ENCODE measurements at places on chromosomes 3 and 15.

- DNase-seq: no peak
Measured at GRCh38 chr3:184399410-184399809, 19.6 kb downstream of the CHRD start.

GRCh38 chr3:148792516-148792915 lies 35.1 kb upstream of the CPB1 start:
- DNase-seq: no peak

DNA sequence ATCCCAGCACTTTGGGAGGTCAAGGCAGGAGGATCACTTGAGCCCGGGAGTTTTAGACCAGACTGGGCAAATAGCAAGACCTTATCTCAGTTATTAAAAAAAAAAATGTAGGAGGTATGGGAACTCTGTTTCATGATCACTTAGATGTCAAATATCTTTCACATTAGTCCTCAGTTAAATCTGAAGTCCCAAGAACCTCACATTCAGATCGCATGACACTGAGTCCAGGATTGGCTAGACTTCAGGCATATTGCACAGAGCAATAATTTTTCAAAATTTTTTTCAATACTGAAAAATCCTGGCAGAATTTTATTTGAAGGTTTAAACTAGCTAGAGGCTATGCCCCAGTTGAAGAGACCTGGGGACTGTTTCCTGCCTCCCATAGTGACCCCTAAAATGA lies 56.3 kb upstream of the ZNF148 start:
- DNase-seq: no peak

- DNase-seq: no peak
Measured at GRCh38 chr15:97200161-97200560, 760.3 kb upstream of the ARRDC4 start.

DNA sequence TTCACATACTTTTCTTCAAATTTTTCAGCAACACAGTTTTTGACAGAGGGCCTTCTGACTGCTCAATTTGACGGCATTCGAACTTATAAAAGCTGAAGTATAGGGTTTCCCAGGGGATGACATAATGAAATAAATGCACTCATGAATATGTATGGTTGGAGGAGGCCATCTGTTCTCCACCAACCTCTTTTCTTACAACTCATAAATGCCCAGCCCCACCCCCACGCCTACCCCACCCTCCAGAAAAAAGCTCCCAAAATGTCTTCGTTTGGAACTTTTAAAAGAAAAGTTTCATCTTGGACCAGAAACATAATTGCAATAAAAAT lies 211.6 kb upstream of the LRRN1 start:
- no peak for DNase-seq

GRCh38 chr3:7322957-7323669 lies 462.2 kb downstream of the GRM7 start:
- DNase-seq: no peak

DNA sequence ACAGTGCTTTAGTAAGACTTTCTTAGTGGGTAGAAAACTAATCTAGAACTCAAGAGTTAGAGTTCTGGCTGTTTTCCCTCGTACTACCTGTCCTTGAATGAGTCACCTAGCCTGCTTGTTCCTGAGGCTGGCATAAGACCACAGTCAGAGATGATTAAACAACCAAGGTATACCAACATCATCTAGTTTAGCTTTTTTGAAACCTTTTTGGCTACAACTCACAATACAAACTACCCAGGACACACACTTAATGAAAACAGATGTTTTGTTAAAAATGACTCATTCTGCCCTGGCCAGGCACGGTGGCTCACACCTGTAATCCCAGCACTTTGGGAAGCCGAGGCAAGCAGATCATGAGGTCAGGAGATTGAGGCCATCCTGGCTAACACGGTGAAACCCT lies 4.6 kb downstream of the MCCC1 start:
- DNase-seq: no peak

GRCh38 chr15:36903195-36903594 lies 197.2 kb downstream of the MEIS2 start:
- no peak for DNase-seq

DNA sequence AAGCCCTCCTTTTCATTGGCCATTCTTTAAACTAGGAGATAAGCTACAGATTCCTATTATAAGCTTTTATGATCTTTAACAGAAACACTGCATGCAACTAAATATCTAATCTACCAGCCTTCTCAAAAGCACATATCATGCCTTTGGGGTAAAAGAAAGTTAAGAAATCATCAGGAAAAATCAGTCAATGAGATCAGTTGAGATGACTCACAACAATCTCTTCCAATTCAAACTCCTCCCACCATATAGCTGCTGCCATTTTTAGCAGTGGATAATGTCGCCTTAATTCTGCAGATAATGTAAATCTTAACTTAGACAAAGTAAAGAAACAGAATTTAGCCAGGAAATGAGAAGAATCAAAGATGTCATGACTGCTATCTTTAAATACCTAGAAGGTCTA lies 135.2 kb upstream of the BCL6 start:
- DNase-seq: peak; percentile 7

DNA sequence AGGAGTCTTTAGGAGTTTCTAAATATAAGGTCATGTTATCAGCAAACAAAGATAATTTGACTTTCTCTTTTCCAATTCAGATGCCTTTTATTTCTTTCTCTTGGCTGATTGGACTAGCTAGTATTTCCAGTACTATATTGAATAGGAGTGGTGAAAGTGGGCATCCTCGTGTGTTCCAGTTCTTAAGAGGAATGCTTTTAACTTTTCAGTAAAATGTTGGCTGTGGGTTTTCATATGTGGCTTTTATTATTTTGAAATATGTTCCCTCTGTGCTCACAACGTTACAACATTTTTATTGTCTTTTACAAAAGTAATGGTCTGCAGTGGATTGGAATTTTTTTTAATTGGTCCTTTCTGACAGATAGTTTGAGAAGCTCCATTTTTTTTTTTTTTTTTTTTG lies 8.2 kb upstream of the ZNF280D start:
- no peak for DNase-seq

DNA sequence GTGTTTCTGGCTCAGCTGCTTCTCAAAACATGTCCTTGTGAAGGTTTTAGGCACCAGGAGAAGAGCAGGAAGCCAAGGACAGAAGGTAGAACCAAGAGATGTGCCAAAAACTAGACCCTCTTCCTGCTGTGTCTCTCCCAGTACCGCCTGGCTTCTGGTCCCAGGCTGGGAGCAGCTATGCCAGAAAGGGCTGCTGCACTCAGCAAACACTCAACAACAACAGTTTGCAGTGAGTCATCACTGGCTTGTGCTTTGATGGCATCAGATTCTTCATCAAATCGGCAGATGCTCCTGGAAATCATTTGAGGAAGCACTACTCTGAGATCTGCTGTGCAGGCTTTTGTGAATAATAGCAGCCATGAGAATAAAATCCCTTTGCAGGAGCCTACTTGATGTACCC lies 63.2 kb downstream of the DGKG start:
- no peak for DNase-seq

- DNase-seq: peak; percentile 47
Measured at GRCh38 chr3:170598091-170598502, 12.2 kb upstream of the SLC7A14 start.

GRCh38 chr15:48748535-48748934 lies 62.3 kb downstream of the CEP152 start:
- no peak for DNase-seq

DNA sequence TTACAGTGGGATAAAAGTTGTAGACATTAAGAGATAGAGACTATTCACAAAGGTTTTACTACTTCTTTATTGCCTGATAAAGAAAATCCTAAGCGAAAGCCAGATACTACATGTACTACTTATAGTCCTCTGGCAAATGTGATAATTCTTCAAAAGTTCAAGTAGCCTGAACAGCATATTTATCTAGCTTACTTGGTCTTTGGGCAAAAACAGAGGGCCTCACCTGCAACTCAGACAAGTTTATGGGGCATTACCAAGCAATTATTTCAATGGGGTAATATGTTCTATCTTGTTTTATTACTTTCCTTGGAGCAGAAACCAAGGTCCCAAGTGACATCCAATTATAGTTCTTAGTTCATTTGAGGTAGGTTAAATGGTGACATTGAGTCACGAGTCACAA lies 390.1 kb upstream of the ARHGEF26 start:
- no peak for DNase-seq

- DNase-seq: no peak
Measured at GRCh38 chr3:190695225-190695624, 167.3 kb downstream of the GMNC start.

DNA sequence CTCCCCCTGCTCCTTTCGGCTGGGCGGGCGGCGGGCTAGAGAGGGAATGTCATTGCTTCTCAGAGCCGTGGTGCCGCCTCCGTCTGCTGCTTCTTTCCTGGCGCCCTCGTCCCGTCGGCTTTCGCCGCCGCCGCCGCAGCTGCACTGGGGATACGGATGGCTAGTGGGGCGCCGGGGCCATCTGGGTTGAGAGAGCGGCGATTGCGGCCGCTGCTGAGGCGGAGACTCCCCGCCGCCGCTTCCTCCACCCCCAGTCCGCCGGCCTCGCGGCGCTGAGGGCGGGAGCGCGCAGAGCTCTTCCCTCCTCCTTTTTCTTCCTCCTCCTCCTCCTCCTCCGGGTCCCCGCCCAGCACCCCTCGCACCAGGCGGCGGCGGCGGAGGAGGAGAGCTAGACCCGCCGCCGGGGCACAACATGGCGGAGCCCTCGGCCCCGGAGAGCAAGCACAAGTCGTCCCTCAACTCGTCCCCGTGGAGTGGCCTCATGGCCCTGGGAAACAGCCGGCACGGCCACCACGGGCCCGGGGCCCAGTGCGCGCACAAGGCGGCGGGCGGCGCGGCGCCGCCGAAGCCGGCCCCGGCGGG lies at the start of gene STT3B:
TSS of gene STT3B (plus strand) at position 339 of the 582 bp plus-strand sequence. CDS start at position 413, 74 bp downstream.
- peak; percentile 86 for DNase-seq

- no peak for DNase-seq
Measured at GRCh38 chr3:38002291-38002876, 11.8 kb downstream of the VILL start.

GRCh38 chr3:63791974-63792373 lies 27.1 kb upstream of the C3orf49 start:
- DNase-seq: no peak

DNA sequence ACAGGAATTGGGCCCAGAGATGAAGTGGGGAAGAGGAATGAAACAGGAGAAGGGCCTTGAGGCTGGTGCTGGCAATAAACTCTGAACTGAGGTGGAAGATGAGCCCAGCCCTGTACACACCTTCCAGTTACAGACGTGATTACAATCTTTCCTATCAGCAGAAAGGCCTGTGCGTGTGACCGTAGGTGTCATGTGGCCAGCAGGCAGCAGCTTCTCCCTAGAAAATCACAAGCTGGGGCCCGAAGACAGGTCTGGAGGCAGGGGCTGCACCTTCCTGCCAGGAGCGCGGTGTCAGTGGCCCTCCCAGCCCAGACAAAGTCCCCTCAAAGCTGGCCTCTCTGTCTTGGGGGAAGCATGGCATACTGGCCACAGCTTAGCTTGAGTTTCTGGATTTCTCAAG lies 16.7 kb upstream of the PIGZ start:
- DNase-seq: no peak

- no peak for DNase-seq
Measured at GRCh38 chr15:73950479-73950830, 24.2 kb downstream of the LOXL1 start.

GRCh38 chr3:70085613-70086012 lies 86.1 kb downstream of the SAMMSON start:
- DNase-seq: no peak

DNA sequence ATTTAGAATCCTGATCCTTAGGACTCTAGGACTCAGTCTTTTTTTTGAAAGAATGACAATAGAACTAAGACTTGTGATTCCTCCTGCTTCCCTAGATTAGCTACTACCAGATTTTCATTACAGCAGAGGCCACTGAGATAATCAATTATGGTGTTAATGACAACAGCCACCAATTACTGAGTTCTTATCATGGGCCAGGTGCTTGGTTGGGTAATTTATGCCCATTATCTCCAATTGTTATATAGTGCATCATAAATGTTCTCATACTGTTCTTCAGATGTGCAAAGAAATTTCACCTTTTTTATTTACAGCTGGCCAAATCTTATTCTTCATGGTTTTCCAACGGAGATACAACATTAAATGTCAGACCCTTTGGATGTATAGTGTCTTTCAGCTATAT lies 162.9 kb upstream of the CMC1 start:
- DNase-seq: no peak

DNA sequence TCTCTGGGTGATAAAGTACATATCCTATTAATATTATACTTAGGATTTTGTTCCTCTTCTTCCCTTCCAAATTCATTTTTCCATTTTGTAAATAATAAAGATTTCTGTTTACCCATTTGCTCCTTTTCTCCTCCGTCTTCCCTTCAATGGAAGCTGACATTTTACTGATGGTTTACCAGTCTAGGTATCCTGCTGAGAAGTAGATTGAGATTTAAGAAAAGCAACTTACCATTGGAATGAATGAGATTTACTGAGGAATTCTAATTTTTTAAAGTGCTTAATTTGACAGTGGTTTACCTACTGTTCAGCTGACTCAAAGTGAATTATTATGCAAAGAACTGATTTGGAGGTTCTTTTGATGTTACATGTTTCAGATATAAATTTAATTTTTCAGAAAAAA lies 2.4 kb downstream of the C15orf61 start:
- DNase-seq: no peak

DNA sequence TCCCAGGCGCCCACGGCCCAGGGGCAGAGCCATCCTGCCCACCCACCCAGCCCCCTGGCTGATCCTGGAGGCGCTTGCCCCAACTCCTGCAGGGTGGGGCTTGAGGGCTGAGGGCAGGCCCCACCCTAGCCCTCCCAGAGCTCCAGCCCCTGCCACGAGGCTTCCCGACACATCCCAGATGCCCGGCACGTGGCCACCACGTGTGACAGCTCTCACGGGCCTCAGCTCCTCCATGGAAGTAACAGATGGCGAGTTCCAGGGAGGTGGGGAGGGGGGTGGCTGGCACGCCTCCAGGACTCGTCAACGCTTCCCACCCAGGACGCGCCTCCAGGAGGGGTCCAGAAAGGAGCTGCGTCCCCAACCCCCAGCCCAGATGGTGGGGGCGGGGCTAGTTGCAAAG lies 29.1 kb downstream of the PLXND1 start:
- DNase-seq: no peak

DNA sequence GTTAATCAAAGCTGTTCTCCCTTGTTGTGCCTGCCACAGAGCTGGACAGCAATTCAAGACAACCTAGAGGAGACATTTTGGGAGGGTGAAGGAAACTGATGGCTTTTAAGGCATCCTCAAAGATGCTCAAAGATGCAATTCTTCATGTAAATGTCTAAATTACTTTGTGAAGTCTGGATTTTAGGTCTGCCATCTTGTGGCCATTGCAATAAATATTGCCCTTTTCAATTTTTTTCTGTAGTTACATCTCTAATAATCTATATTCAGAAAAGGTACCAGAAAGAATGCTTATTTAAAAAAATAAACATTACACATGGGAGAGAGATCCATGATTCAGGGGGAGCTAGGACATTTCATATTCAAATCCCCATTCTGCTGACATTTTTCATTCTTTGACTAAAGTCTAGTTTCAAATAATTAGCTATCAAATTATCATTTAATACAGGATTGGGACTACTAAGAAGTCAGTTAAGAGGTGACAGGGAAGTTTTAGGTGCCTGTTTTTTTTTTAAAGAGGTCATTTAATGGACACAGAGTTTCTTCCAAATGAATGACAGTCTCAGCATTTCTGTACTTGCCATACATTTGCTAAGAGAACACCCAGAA lies 259.8 kb upstream of the WNT5A start:
- no peak for DNase-seq
